Stimulated activated CD8-positive, alpha-beta memory T cell treated with anti-CD3 and anti-CD28 coated beads, Interleukin-7, amount 100 ng/mL, for 4 hours (primary cell): ENCODE measurements at places on chromosomes 3 and 15.
A peak's percentile ranks its signal among the peaks of the same experiment; 100 is the strongest.

GRCh38 chr15:95615436-95615835 is 715.1 kb upstream of the NR2F2 start:
- DNase-seq: no peak

DNA sequence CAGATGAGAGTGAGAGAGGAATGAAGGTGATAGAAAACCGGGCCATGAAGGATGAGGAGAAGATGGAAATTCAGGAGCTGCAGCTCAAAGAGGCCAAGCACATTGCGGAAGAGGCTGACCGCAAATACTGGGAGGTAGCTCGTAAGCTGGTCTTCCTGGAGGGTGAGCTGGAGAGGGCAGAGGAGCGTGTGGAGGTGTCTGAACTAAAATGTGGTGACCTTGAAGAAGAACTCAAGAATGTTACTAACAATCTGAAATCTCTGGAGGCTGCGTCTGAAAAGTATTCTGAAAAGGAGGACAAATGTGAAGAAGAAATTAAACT is 88.9 kb downstream of the EOMES start:
- peak; percentile 5 for DNase-seq

DNA sequence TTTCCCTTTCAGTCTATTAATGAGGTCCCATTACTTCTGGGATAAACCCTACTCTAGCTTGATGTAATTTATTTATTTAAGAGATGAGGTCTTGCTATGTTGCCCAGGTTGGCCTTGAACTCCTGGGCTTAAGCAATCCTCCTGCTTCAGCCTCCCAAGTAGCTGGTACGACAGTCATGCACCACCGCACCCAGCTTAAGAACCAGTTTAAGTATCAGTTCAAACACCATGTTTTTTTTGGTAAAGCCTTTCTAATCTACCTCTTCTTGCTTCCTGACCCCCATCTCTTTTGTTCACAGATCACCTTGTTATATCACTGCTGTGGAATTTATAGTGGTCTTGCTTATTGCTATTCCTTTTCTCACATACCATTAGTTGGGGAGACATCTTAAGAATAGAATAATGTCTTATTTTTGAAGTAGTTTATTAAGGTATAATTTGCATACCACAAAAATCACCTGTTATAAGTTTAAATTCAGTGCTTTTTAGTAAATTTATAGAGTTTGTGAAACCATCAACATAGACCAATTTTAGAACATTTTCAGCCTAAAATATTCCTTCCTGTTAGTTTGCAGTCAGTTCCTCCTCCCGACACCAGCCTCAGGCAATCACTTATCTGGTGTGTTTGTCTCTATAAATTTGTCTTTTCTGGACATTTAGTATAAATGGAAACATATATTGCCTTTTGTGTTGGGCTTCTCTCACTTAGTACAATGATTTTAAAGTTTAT is 257.9 kb downstream of the PDCD6IP start:
- no peak for DNase-seq

DNA sequence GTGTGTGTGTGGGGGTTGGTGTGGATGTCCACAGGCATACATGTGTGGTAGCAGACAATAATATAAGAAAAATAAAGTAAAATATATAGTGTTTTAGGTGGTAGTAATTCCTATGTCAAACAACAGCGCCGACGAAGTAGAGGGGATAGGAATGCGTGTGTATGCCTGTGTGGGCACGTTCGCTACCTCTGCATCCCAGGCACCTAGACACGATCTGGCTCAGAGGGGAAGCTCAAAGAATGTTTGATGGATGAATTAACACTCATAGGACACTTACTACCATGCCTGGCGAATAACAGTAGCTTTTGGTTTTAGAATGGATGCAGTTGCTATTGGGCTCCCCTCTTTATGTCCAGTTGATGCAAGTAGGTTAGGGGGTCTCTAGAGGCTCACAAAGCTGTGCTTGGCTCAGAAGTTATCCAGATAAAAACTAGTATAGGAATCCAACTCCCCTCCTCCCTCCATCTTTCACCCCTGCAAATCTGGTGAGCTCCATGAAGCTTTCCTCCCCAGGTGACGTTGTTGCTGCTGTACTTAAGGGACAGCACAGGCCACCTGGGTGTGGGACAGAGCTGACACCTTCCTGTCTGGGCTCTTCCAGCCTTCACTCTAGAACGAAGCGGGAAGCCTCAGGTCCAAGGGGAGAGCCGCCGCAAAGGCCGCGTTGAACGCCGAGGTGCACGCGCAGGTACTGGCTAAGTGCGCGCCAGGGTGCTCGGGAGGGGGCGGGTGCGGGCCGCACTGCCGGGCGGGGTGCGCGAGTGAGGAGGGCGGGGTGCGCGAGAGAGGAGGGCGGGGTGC is 192.6 kb upstream of the LYSMD4 start:
- DNase-seq: peak; percentile 55

DNA sequence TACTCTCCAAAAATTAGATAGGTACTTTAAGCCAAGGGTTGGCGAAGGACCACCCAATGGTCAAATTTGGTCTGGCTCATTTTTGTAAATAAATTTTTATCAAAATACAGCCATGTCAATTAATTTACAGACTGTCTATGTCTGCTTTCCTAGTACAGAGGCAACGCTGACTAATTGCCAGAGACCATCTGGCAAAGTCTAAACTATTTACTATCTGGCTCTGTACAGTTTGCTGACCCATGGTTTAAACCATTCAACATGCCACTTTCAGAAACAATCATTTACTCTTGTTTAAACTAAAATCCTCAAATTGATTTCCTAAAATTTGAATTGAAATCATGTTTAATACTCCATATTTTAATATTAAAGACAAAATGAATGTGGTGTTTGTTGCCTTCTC is 25.9 kb downstream of the CBLB start:
- DNase-seq: no peak

DNA sequence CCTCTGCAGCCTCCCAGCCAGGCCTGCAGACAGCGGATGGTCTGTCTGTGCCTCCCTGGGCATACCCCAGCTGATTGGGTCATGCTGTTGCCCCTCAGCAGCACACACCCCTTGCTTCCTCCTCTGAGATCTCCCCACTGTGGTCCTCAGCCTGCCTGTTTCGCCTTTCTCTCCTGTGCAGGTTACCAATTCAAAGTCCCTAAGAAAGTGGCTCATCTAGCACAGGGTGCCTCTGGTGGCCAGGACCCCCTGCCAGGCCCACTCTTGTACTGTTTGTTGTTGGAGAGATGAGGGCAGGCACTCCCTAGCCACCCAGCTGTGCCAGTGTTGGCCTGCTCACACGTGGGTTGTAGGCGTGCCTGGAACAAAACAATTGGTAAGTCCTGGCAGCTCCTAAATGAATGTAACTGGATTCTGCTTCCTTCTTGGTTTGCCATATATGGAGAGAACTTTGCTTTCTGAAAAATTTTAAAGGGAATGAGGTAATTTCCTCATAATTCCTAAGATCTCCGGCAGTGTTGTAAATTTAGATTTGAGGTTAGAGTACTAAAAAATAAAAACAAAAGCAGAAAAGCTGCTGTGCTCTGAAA is 213.2 kb upstream of the IL12A start:
- DNase-seq: no peak

- no peak for DNase-seq
Observed at GRCh38 chr3:192129586-192129985, 597.8 kb downstream of the FGF12 start.

GRCh38 chr15:87793725-87794124 is 462.8 kb downstream of the NTRK3 start:
- DNase-seq: no peak
